ENCODE measurements at places on chromosomes 11 and 22.
A peak's percentile ranks its signal among the peaks of the same experiment; 100 is the strongest.

DNA sequence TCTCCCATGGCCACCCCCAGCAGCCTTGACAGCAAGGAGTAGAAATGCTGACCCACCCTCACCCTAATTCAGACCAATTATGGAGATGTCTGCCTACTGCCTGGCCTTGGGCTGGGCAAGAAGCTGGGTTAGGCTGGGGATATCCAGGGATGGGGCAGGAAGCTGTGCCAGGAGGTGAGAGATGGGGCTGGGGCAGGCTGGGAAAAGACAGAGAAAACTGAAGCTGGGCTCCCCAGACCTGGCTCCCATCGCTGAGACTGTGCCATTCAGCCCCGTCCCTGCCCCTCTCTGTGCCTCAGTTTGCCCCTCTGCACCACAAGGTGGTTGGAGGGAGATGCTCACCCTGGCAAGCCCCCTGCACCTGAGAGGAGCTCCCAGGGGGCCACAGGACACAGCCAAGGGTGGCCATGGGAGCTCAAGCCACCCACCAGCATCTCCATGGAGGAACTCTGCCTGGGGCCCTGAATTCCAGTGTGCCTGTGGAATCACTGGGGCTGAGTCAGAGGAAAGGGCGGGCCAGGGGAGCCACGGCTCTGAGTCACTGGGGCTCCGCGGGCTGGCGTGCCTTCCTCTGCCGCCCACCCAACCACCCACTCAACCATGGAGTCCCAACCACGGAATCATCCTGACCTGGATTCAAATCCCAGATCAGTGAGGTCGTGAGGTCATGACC lies 6.0 kb upstream of the CARD10 start:
- DNase-seq, result no peak

DNA sequence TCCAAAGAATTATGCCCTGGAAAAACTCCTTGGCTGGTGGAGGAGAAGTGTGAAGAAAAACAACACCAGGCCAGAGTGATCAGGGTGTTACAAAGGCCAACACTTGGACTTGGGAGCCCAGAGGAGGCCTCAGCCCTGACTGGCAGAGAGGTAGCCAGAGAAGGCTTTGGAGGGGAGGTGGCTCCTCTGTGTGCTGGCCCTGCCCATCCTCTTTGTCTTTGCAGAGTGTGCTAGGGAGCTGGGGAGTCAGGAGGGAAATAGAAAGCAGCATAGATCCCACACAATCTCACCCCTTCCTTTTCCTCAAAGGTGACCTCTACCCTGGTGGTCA lies 12.0 kb upstream of the P2RY6 start:
- DNase-seq, result no peak

DNA sequence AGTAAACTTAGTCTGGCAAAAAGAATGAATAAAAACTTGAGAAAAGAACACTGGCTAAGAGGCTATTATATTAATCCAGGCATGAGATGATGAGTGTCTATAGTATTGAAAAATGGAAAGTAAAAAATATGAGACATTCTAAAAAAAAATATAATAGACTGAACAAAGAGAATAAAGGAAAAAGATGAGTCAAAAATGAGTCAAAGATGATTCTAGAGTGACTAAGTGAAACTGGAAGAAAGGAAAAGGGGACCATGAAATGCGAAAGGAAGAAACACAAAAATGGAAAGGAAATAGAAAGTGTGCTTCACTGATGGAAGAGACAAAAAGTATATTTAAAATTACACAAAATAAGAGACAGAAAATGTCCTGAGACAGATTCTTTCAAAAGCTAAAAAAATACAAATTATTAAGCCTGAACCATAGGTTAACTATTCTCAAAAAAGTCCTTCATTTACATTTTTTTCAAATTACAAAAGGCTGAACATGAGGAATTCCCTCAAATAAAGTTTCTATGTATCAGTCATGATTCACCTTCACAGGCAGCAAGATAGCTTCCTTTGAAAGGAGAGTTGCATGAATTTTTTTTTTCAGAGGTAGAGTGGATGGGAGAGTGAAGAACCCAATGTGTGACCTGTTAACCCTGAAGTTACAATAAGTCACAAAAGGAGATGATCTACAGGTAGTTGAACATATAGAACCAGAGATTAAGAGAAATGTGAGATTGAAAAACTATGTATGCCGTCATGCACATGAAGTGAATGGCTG lies 75.2 kb downstream of the EIF3M start:
- DNase-seq, result no peak

GRCh38 chr11:40716344-40717130 lies 742.9 kb downstream of the LRRC4C start:
- DNase-seq, result no peak

- no peak for DNase-seq
Observed at GRCh38 chr11:71432761-71433647, 15.2 kb downstream of the DHCR7 start.

DNA sequence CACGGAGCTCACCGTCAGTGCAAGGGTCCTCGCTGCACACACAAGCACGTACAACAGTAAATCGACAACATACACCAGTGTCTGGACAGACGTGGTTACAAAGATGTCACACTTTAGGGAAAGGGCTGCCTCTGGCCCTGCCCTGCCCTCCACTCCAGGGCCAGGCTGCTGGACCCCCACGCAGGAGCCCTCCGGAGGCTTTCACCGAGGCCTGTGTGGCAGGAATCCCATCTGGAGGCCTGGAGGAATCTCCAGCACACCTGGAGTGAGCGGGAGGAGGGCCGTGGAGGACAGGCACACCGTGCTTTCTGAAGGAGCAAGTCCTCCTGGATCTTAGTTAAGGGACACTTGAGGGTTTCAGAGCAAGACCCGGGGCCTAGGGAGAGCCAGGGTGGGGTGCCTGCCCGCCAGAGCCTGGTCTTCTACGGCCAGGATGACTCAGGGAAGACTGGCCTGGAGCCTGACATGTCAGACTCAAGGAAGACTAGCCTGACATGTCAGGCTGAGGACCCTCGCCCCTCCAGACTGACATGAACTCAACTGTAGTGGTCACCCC lies 2.1 kb upstream of the PIM3 start:
- DNase-seq, result no peak

- DNase-seq, result peak; percentile 10
Observed at GRCh38 chr11:66183494-66184048, 84.9 kb upstream of the RAB1B start.

DNA sequence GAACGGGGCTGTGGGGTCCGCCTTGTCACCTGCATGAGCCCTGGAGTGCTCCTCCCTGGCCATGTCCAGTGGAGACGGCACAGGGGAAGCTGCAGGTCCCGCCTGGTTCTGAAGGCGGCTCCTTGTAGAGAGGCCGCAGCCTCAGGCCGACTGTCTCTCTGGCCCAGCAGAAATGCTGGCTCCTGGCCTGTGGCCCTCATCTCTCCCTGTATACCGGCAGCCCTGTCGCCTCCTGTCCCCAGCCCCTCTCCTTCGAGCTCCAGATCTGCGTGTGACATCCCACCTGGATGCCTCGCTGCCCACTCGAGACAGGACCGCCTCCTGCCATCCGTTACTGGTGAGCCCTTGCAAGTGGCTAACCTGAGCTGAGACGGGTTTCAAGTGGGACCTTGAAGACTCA lies 73.6 kb downstream of the PHF21B start:
- DNase-seq, result no peak

DNA sequence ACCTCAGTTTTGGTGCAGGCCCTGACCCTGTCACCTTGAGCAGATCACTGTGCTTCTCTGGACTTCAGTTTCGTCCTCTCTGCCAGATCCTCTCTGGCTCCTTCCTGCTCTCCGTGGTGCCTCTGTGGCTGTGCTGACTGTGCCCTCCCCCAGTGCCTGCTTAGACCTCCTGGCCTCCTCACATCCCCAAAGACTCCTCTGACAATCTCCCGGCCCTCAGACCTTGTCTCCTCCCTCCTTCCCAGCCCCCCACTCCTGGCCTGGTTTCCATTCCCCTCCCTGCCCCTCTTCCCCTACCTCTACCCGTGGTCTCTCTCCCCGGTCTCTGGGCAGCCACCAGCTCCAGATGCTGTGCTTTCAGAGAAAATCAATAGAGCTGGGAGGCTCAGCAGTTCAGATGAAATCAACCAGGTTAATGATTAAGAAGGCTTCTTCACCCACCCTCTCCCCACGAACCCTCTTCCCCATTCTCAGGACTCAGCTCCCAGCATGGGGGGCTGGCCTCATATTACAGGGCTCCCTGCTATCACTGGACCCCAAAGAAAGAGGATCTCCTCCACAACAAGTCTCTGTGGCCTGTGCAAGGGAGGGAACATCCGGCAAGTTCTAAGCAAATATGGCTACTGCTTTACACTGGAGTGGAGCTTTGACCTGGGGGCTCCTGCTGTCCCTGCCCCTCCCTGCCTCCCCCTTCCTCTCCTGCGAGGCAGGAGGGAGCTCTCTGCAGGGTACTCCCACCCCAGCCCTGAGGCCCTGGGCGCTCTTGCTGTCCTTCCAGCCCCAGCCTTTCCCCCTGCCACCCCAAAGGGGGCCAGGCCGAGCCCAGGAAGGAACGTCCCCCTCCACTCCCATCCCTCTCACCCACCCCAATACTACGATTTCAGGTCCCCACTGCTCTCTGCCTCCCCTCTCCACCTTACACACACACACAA lies 8.5 kb downstream of the BACE1-AS start:
- DNase-seq, result no peak

GRCh38 chr11:8523396-8523795 lies 70.6 kb downstream of the STK33 start:
- no peak for DNase-seq

GRCh38 chr11:100730266-100730665 lies 43.2 kb downstream of the ARHGAP42 start:
- no peak for DNase-seq

DNA sequence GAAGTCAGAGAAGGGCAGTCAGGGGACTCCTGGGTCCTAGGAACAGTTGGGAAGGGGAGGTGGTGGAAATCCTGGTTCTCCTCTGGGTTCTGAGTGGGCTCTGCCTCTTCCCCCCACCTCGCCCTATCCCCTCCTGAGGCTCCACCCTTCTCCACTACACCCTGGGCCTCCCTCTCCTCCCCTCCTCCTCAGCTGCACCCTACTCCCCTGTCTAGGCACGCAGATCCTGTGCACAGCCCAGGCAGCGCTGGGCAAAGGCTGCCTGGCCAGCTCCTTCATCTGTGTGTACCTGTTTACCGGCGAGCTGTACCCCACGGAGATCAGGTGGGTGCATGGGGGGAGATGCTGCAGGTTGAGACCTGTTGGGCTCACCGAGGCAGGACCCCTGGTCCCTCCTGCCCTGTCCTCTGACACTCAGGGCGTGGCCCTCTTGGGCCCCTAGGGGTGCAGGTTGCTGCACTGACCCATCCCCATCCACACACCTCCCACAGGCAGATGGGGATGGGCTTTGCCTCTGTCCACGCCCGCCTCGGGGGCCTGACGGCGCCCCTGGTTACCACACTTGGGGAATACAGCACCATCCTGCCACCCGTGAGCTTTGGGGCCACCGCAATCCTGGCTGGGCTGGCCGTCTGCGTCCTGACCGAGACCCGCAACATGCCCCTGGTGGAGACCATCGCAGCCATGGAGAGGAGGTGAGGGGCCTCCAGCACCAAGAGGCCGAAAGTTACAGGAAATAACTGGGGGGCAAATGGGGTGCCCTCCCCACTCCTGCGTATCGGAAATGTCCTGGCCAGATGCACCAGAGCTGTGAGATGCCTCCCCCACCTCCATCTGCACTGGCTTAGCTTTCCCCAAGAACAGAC lies 25.3 kb upstream of the POLA2 start:
- no peak for DNase-seq

GRCh38 chr11:78821371-78822306 lies 247.0 kb upstream of the NARS2 start:
- no peak for DNase-seq

DNA sequence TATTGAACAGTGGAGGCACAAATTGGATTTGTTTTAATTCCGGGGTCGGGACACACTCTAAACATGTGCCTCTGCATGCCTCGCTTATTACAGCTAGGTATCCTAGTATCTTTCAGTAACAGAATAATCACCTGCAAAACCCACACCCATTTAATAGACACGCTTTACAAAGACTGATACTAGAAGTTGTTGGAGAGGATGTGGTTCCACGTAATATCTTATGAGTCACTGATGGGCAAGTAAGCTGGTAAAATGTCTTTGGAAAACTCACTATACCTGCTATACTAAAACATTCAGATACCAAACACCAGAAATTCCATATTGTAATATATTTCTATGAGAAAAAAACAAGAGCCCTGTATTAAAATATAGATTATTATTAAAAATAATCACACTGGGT lies 84.0 kb downstream of the GGTLC2 start:
- DNase-seq, result no peak

DNA sequence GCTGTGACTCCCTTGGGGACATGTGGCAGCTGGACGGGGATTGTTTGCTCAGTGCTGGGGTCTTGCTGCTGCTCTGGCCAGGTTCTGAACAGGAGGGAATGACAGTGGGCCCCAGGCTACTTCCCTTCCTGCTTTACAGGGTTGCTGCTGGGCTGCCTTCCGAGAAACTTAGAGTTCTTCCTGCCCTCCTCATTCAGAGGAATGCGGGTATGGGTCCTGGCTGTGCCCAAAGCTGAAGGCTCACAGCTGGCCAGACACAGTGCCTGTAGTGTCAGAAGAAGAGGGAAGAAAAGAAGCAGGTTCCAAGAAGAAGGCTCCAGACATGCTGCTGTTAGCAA lies 108.3 kb upstream of the PARVA start:
- no peak for DNase-seq

DNA sequence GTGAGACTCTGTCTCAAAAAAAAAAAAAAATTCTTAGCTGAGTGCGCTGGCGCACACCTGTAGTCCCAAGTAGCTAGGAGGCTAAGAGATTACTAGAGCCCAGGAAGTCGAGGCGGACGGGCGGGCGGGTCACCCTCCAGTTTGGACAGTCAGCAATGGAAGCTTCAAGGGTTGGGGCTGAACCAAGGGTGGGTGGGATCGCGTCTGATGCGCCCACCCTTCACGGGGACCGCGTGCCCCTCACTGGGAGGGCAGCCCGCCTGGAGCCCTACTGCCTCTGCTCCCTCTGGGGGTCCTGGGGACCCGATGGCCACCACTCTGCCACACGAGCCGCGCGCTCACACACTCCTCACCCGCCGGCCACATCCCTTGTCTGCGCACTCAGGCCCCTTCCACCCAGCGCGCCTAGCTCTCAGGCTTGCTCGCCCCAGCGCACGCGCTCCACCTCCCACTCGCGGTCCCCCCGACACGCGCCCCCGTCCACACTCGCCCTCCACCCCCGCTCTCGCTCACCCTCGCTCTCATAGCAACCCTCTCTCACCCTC lies 494 bp downstream of the CHID1 start:
- no peak for DNase-seq

GRCh38 chr11:64843686-64844329 lies 645 bp downstream of the CDC42BPG start:
- no peak for DNase-seq

- DNase-seq, result no peak
Observed at GRCh38 chr11:43810929-43811596, 69.6 kb upstream of the ALKBH3 start.

Data from NCI-H1048 (cell line).